Stimulated activated CD8-positive, alpha-beta memory T cell treated with anti-CD3 and anti-CD28 coated beads, Interleukin-4, amount 100 ng/mL, for 1 hour (primary cell): ENCODE measurements at places on chromosomes 11 and 22.
A peak's percentile ranks its signal among the peaks of the same experiment; 100 is the strongest.

GRCh38 chr11:118572061-118572980, at the start of gene ARCN1:
Gene ARCN1, plus strand, starts transcription at chr11:118572409. Its CDS starts 139 bp downstream, at chr11:118572548.
- peak; percentile 48 for DNase-seq

DNA sequence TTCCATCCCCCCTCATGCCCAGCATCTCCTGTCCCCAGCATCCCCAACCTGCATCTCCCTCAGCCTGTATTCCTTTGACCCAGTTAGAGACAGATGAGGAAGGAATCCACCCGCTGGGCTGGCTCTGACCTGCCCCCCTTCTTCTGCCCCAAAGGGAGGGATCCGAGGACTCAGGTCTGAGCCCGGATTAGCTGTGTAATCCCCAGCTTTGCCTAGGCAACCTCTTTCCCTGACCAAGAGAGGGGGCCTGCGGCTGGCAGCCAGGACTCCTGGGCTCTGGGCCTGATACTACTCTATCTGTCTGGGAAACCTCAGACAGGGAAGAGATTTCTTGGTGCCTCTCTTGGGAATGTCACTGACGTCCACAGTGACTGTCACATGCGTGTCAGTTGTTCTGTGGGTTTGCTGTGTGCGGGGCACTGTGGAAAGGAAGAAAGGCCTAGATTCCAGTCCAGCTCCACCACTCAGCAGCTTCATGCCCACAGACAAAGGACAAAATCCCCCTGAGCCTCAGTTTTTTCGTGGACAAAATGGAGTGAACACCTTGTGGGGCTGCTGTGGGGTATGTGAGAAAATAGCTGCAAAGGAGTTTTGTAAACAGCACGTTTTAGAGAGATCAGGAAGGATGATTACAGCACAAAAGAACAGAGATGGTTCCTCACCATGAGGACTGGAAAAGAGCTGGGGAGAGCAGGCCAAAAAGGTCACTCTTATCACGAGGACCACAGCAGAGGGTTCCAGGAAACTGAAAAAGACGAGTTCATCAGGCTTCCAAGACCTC, 1.3 kb upstream of the NDUFV1 start:
- DNase-seq = no peak

- DNase-seq = no peak
These were observed at the start of gene SOX10 for GRCh38 chr22:37983860-37984791. Gene SOX10, minus strand, starts transcription at chr22:37984555. Its CDS starts 771 bp downstream, at chr22:37983784.

- DNase-seq = no peak
These were observed 4.0 kb downstream of the TCP11L1 start for GRCh38 chr11:33043221-33043830.

GRCh38 chr11:127627629-127628457, 627.3 kb upstream of the KIRREL3 start:
- DNase-seq = no peak

DNA sequence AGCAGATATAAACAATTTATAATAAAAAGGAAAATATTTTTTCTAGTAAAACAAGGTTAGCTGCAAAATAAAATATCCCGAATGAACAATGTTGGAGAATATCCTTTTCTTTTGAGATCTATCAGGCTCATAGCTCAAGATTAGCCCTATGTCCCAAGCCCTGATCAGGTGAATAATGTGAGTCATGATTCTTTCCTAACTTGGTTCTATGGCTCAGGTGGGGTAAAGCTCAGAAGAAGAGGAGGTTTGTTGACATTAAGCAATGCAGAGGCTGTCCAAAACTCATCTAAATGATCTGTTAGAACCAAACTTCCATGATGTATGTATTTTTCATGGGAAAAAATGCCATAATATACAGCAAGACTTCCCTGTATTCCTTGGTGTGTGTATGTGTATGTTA, 86.1 kb downstream of the TRIM44 start:
- DNase-seq = no peak

GRCh38 chr11:64185175-64185692, 737 bp upstream of the STIP1 start:
- no peak for DNase-seq

GRCh38 chr11:60334005-60334620, 7.1 kb downstream of the MS4A6E start:
- peak; percentile 28 for DNase-seq
